ENCODE measurements at places on chromosomes 7 and 10. TPM values are rescaled to one million over a fixed set of nuclear protein-coding genes. Genes with fewer than 3 reads are reported as not detected.
A peak's percentile ranks its signal among the peaks of the same experiment; 100 is the strongest.

GRCh38 chr7:48299580-48300169, 128.4 kb downstream of the ABCA13 start:
- DNase-seq: no peak

TEX47 gene
- total RNA-seq: not detected

UCN3 gene
- total RNA-seq: not detected

AASS gene
- total RNA-seq: 2.6 TPM

BAG3 gene
- 21.6 TPM for total RNA-seq

DNA sequence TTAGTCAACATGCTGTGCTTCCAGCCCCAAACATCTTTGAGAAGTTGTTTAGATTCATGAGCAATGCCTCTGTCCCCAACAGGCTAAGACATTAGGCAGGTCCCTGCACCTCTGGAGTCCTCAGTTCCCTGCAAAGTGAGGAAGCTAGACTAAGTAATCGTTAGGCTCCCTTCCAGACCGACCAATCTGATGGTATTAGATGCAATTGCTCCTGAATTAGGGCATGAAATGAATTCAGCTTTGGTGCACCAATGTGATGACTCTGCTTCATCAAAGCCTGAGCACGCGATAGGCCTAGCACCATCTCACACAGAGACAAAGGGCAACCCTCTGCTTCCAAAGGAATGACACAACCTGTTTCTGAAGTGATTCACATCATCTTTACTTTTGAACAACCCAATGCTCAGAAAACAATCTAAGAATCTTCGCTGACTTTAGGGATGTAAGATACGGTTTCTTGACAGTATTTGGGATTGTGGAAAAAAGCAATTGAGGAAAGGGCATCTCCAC, 723 bp upstream of the TES start:
- no peak for DNase-seq

HMX2 gene
- total RNA-seq: not detected

GRCh38 chr7:119348491-119348890, 924.5 kb upstream of the KCND2 start:
- DNase-seq: no peak

DNA sequence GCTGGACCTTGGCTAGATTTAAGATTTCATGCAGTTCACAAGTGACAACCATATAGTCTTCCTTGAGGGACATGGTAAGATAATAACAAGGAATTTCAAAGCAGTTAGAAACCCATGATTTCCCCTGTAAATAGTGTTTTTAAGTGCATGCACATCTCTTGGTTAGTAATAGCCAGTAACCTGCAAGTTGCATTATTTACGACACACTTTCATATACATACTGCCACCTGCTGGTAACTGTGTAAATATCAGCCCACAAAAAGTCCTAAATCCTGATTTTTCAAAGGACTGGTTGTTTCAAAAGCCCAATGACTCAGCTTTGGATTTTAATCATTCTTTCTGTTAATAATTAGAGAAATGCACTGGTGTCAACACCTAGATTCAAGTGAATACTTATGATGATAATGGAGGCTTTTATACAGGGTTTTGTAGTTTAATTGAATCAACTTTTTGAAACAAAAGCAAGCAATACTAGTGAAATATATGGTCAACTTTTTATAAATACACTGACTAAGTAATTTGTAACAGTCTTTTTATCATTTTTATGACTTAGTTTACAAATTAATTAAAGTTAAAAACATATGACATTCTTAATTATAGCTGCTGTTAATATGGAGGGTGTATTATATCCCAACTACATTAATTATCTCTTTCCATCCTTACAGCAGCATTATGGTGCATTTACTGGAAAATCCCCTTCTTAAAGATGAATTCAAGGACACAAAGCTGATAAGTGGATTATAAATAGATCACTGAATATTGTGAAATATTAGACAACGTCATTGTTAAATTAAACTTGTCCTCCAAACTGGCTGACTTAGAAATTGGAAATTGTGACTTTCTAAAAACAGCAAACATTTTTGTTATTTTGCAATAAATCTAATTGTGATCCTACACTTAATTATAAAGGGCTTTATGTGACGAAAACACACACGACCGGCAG, 367.7 kb upstream of the SEMA3D start:
- no peak for DNase-seq

DNA sequence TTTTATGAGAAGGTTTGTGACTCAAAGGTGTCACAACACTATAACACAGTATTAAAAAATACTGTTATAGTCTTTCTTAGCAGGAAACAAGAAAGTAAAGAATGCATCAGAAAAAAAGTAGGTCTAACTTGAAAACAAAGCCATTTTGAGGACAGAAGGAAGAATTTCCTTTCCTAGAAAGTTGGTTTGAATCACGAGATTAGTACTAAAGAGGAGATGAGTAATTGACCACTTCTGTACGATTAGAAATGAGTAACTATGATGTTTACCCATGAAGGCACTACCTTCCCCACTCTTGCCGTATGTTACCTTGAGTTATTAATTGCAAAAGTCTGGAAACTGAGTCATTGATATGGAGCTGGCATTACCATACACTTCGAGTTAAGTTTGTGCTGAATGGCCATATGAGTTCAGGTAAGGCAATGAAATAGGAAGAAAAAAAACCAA, 65.2 kb downstream of the FAM185A start:
- DNase-seq: no peak

DNA sequence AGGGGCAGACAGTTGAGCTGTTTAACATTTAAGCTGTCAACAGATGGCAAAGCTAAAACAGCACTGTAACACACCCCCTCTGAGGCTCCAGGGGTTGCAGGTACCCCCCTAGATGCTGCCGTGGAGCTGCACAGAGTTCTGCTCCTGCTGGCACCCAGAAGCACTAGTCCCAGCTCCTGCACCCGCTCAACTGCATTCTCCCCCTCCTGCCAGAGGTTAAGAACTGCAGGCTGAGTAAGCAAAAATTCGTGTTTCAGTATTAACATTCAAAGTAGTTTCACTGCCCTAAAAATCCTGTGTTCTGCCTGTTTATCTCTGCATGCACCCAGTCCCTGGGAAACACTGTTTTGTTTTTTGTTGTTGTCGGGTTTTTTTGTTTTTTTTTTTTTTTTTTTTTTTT, 790.8 kb upstream of the KCND2 start:
- no peak for DNase-seq

GRCh38 chr7:151630851-151631569, 111.3 kb upstream of the RHEB start:
- DNase-seq: no peak

IKZF1 gene
- total RNA-seq: 479 TPM

GRID1 gene
- not detected for total RNA-seq

PCLO gene
- not detected for total RNA-seq

VPS50 gene
- total RNA-seq: 45.8 TPM

SPDYE8 gene
- total RNA-seq: not detected

DNA sequence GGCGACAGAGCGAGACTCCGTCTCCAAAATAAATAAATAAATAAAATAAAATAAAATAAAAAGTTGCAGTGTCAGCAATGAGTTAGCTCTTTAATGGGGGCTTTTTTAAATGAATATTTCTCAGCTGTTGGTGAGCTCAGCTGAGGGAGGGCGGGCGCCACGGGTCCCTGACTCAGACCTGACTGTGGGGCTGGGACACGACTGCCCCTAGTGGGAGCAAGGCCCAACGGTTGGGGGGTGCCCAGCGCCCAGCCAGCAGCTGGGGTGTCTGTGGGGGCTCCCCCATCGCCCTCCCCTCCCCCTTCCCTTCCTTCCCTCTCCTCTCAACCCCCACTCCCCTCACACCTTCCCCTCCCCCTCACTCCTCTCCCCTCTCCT, 46.6 kb downstream of the PWWP2B start:
- peak; percentile 58 for DNase-seq

GIMAP7 gene
- total RNA-seq: 476 TPM

NPFFR1 gene
- total RNA-seq: not detected

GRCh38 chr10:75498884-75499350, 67.5 kb downstream of the LRMDA start:
- DNase-seq: no peak

KCP gene
- 0.55 TPM for total RNA-seq

- DNase-seq: no peak
These were observed 393.7 kb upstream of the LRGUK start for GRCh38 chr7:133733401-133733800.

DNA sequence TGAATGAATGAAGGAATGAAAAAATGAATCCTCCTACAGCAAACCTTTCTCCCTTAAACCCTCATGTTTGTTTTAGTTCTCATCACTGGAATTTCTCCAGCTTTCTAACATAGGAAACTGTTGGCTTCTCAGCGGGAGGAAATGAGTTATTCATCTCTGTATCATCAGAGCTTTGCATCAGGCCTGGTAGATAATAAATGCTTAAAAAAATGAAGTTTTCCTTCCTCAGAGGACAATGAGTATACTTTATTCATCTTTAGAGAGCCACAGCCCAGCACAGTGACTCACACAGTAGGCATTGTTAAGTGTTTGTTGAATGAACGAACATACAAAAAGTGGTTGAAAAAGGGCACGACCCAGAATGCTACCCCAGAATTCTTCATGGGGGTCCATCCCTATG, 62.6 kb downstream of the COL13A1 start:
- DNase-seq: no peak

- DNase-seq: no peak
These were observed 57.8 kb downstream of the CARD11 start for GRCh38 chr7:2985866-2986265.
